ENCODE measurements at places on chromosomes 1 and 21. TPM values are rescaled to one million over a fixed set of nuclear protein-coding genes. Genes with fewer than 3 reads are reported as not detected.

Gene CLCA4
- total RNA-seq, result not detected

Gene PIGV
- 5.7 TPM for total RNA-seq

Gene ITLN2
- total RNA-seq, result not detected

Gene PRDM16
- total RNA-seq, result under 0.01 TPM

Gene MORC3
- total RNA-seq, result 27.4 TPM

Gene COL9A2
- 0.16 TPM for total RNA-seq

Gene PDIK1L
- 3.2 TPM for total RNA-seq

Gene GCSAML
- under 0.01 TPM for total RNA-seq

Gene OR14A2
- not detected for total RNA-seq

Gene ADCY10
- total RNA-seq, result under 0.01 TPM

Gene SIKE1
- total RNA-seq, result 40.2 TPM

Gene NPPA
- total RNA-seq, result not detected

Gene FNBP1L
- 60.2 TPM for total RNA-seq

Gene RNF186
- total RNA-seq, result not detected

Gene PRDM15
- total RNA-seq, result 2.9 TPM

Gene EPHA2
- total RNA-seq, result 298 TPM

Gene CR1
- total RNA-seq, result not detected

Gene EFNA4
- total RNA-seq, result 4.2 TPM

Gene EXTL1
- not detected for total RNA-seq

Gene ERICH3
- total RNA-seq, result not detected

Gene CFAP74
- total RNA-seq, result not detected

Gene DCDC2B
- total RNA-seq, result not detected

Gene RIPPLY3
- not detected for total RNA-seq

Gene CRNN
- not detected for total RNA-seq

Data from bladder microvascular endothelial cell (primary cell).